ENCODE measurements at places on chromosomes 12 and 14.

GRCh38 chr12:21825886-21826617 is 51.5 kb upstream of the KCNJ8 start:
- DNase-seq: no peak

DNA sequence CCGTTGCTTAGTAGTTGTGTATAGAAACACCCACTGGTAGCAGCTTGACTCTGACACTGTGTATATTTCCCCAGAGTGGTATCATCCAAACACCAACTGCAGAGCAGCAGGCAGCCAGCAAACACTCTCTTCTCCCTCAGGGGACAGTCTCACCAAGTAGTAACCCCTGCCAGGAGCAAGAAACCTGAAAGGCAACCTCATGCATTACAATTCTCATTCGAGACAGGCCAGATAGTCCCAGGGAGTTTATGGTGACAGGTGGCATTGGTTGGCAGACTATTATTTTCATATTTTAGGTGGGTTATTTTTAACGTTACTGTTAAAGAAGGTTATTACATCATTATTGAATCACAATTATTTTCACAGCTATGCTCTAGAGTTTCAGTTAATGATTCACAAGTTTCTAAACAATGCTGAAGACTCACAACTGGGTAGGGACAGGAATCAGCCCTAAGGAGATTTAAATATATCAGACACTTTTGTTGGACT is 222.8 kb downstream of the EGLN3 start:
- no peak for DNase-seq

DNA sequence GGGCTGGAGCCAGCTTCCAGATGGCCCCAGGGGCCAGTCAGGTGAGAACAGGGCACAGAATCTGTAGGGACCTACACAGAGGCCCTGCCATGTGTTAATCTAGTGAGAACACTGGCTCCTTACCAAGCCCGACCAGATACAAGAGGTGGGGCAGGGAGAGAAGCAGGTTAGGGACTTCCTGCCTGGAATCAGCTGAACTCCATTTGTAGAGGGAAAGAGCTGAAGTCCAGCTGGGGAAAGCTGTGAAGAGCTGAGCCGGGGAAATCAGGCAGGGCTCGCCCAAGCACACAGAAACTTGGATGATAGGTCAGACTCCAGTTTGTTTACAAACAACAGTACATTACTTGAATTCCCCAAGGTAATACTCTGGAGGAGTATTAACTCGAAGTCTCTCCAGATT is 46.7 kb downstream of the PTGER2 start:
- DNase-seq: no peak

- DNase-seq: peak; percentile 27
Measured at GRCh38 chr12:29516431-29516875, 19.0 kb upstream of the OVCH1 start.

GRCh38 chr14:102819747-102820330 is 42.6 kb downstream of the TRAF3 start:
- DNase-seq: no peak

GRCh38 chr12:131862600-131862993 is 31.8 kb upstream of the ULK1 start:
- no peak for DNase-seq

- no peak for DNase-seq
Measured at GRCh38 chr14:101876555-101876938, 87.8 kb upstream of the DYNC1H1 start.

DNA sequence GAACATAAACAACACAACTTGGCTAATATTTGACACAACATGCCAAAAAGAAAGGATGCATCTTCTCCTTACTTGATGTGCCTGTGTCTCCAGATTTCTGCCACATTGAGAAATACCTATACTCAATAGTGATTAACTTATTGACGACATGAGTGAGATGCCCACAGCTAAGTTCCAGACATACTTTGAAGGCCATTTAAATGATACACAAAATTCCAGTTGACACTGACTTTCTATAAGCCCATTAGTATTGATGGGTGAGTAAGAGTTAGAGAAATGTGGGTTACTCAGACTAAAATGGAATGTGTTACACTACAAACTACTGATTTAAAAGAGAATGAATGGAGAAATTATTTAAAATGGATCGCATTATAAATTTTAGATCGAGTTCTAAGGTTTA is 838.2 kb upstream of the MGAT4C start:
- no peak for DNase-seq

GRCh38 chr14:100106250-100107112 is 41.3 kb downstream of the EVL start:
- no peak for DNase-seq

- no peak for DNase-seq
Measured at GRCh38 chr14:99918781-99919180, 125.6 kb downstream of the EML1 start.

- no peak for DNase-seq
Measured at GRCh38 chr14:44154874-44155273, 352.2 kb downstream of the FSCB start.

GRCh38 chr12:65511134-65511834 is 232.8 kb downstream of the MSRB3 start:
- DNase-seq: no peak

DNA sequence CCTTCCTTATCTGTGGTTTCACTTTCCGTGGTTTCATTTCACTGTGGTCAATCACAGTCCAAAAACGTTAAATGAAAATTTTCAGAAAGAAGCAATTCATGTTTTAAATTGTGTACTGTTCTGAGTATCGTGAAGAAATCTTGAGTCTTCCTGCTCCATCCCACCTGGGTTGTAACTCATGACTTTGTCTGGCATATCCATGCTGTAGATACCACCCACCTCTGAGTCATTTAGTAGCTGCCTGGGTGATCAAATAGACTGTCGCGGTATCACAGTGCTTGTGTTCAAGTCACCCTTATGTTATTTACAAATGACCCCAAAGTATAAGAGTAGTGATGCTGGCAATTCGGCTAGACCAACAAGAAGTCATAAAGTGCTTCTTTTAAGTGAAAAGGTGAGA is 521.2 kb downstream of the AACS start:
- DNase-seq: no peak

DNA sequence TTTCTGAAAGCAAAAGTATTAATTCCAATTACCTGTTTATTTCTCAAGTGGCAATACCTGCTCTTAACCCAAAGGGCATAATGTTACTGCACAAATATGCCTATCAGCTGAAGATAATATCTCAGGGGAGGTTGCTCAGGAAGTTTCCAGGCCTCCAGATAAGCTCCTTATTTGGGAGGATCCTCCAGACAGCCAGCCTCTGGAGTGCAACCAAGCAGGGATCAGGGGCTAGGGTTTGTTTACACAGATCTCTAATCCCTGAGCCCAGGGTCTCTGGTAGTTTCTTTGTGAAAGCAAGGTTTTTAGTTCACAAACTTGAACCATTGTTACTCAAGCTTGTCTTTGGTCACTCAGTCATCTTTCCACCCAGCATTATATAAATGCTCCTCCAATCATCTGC is 124.4 kb downstream of the SLC38A4 start:
- DNase-seq: no peak

DNA sequence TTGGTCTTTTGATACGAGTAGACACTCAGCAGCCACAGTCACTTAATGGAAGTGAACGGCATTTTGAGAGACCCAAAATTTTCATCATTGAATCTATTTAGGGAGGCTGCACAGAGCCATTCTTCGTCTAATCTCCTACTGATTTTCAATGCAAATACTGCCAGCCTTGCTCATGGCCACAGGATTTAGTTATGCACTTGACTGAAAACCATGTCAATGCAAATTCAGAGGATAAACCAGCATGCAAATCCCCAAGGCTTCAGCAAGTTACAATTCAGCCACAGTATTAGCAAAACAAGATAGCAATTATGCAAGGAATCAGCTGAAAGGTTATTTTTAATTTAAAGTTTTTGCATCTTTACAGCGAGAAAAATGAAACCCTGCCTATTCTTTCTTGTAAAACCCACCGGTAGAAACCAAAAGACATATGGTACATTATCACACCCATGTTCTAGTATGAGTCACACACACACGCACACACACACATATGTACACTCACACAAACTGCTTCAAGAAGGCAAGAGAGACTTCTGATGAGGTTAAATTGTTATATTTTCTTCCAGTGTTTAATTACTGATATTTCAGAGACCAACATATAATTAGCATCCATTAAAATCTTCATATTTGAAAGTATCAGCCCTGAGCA is 985.3 kb upstream of the FLRT2 start:
- no peak for DNase-seq

GRCh38 chr14:104502060-104502459 is 77.5 kb upstream of the C14orf180 start:
- DNase-seq: no peak

GRCh38 chr14:58294201-58294600 is 4.2 kb upstream of the ARID4A start:
- DNase-seq: no peak

- DNase-seq: no peak
Measured at GRCh38 chr12:58171914-58172313, 230.5 kb downstream of the ATP23 start.

- DNase-seq: no peak
Measured at GRCh38 chr12:92861381-92861780, 67.7 kb downstream of the EEA1 start.

GRCh38 chr14:55318694-55319093 is 47.5 kb downstream of the FBXO34 start:
- DNase-seq: no peak

DNA sequence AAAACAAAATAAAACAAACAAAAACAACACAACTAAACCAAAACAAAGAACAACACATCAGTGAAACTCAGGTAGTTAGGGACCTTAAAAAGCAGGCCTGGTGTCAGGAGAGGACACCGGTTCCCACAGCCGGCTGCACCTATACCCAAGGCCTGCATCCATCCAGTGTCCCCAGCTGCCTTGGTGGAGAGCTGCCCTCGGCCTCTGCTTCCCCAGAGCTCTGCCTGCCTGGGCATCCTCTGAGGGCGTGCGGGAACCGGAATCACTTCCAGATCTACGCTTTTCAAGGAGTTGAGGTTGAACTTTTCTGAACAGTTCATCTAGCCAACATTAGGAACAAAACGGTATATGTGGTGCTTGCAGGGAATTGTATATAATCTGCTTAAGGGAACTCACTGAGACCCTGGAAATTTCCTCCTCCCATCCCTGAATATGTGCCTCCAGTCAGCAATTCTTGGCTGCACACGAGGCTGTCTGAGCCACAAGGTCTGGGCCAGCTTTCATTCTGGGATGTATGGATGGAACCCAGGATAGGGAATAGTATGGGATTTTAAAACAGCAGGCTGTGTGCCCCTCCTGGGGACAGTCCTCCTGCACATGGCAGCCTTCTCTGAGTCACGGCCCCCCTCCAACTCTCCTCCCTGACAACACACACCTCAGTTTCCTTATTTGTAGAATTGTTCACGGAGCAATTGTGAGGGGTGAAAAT is 319.0 kb upstream of the RTL1 start:
- no peak for DNase-seq

DNA sequence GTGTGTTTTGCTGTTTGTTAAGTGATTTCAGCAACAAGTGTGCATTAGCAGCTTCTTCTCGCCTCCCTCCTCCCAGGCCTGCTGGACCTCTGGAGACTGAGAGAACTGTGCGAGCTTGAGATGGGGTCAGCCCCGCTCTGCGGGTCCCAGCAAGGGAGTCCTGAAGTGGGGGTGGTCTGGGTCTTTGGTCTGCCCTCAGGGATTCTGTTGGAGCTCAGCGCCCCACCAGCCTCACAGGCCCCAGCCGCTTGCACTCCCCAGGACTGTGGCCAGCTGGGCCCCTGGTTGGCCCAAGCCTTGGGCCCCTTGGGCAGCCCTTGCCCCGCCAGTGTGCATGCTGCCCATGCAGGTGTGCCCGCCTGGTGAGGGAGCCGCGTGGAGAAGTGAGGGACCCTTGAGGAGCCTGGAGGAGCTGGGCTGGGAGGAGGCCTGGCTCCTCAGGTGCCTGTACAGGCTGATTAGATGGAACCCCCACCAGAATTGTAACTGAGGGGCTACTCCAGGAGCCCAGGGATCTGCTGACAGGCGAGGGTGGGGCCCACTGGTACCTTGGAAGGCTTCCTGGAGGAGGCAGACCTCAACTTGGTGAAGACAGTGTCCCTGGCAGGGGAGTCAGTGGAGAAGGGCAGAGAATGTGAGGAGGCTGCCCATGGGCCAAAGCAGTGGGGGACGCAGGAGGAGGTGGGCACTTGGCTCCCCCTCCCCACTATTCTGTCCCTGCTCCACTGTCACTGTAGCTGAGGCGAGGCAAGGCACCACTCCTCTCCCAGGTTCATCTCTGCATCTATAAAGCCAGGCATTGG is 56.7 kb downstream of the BEGAIN start:
- DNase-seq: no peak

GRCh38 chr12:109289004-109289403 is 20.1 kb downstream of the FOXN4 start:
- DNase-seq: no peak

GRCh38 chr14:73238424-73238852 is 1.1 kb downstream of the PAPLN start:
- DNase-seq: peak; percentile 85

DNA sequence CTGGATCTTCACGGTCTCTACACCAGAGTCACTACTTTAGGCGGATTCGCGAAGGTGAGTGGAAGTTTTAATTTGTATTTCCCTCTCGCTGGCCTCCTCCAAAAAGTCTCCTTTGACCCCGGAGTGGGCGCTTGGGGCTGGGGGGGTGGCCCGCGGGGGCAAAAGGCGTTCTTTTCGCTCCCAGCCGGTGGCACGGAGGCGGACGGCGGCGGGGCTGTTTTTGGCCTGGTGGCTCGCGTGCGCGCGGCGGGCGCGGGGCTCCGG is 510 bp downstream of the ARID2 start:
- no peak for DNase-seq

DNA sequence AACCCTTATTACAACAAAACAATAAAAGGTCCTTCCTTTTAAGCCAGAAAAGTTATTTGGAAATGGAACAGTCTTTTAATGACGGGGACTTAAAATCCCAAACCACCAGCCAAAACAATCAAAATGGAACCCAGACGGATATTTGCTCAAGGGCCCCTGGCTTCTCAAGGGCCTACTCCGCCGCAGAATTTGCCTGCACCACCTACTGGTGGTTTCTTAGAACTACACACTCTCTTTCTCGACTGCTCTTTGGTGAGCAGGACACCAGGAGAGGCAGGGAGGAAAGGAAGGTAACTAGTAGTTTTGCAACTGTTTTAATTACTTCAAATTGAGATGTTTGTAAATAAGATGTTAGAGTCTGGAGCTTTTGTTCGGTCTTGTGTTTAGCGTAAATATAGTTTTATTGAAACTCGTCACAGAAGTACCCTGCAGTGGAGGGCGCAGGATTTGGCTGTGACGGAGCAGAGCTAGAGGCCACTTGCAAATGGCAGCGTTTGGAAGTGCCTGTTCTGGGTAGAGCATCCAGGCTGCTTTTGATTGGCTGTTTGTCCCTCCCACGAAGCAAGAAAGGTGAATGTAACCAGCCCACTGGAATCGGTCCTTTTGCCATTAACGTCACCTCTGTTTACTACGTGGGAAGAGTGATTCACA is 238.5 kb downstream of the CACNA1C start:
- no peak for DNase-seq

- DNase-seq: no peak
Measured at GRCh38 chr12:51202718-51203117, 15.1 kb downstream of the POU6F1 start.

DNA sequence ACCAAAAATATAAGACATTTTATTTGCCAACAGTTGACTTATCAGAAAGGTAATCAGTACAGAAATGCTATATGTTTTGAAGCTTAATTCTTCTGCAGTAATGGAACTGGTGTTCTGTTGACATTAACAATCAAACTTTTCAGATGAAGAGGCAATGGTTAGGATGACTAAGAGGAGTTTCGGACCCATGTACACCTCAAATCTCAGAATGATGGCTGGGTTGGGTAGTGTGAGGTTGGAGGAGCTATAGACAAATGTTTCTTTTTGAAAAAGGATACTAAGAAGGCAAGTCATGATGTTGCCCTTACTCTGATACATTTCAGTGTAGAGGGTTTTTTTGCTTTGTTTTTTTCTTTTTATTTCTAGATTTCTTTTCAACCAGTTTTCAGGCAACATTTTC is 66.9 kb downstream of the KNTC1 start:
- DNase-seq: no peak
